MCF 10A (cell line): ENCODE measurements at places on chromosomes 2 and 18.

- DNase-seq: no peak
These were observed 146.4 kb downstream of the DAW1 start for GRCh38 chr2:228017784-228018183.

GRCh38 chr18:63161761-63162195, 157.8 kb downstream of the BCL2 start:
- peak; percentile 82 for DNase-seq

GRCh38 chr2:38528008-38528442, 74.7 kb downstream of the HNRNPLL start:
- DNase-seq: peak; percentile 66

DNA sequence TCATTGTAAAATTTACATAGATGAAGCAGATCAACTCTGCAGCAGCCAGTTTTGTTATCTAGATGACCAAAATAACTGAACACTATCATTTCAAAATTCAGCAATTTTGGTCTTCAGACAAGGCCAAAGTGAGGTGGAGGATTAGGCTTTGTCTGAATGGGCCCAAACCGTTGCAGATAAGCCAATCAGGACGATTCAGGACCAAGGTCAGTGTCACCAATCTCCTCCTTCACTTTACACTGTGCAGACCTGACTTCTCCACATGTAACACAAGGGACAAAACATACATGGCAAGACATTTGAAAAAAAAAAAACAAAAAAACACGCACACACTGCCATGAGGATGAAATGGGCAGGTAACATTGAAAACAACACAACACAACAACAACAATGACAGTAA, 211.2 kb downstream of the NAPG start:
- peak; percentile 24 for DNase-seq

- DNase-seq: no peak
These were observed 12.7 kb downstream of the TRIP12 start for GRCh38 chr2:229909090-229909489.

- no peak for DNase-seq
These were observed 10.4 kb downstream of the IDH1 start for GRCh38 chr2:208244422-208244821.

- no peak for DNase-seq
These were observed 207.0 kb downstream of the ZNF407 start for GRCh38 chr18:74804677-74805076.

GRCh38 chr18:23689031-23689615, at the start of gene LAMA3:
Gene LAMA3, plus strand, starts transcription at chr18:23689453. Its CDS starts 231 bp downstream, at chr18:23689684.
- peak; percentile 58 for DNase-seq

DNA sequence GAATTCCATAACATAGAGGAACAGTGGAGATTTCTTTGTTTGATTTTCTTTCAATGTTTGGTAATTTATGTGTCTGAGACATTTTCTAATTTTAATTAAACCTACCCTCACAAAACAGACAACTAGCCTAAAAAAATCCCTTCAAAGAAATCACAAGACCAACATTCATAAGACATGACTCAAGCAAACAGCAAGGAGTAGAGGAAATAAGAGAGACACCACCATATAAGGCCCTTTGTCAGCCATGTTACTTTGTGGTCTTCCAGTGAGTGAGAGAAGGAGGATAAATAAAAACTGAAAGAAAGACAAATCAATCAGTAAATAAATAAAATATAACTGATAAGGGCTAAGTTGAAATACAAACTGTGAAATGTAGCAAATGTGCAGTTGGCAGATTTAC, 830.8 kb upstream of the SLC39A10 start:
- DNase-seq: no peak

DNA sequence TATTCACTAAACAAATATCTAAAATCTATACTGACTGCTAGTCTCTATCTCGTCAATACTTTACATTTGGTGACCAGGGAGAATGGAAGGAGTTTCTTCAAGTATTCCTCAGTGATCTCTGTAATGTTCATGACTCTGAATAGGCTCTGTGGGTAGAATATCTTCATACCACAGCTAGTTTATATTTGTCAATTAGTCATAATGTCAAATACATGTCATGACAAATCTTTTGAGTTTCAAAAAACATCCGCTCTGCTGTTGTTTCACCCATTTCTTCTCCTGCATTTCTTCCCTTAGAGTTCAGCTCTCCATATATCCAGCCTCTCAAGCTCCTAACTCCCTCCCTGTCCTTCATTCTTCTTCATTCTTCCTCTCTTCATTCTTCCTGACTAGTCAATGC, 206.5 kb upstream of the FANCL start:
- DNase-seq: no peak

- DNase-seq: no peak
These were observed 52.2 kb upstream of the CAB39 start for GRCh38 chr2:230660294-230661060.

DNA sequence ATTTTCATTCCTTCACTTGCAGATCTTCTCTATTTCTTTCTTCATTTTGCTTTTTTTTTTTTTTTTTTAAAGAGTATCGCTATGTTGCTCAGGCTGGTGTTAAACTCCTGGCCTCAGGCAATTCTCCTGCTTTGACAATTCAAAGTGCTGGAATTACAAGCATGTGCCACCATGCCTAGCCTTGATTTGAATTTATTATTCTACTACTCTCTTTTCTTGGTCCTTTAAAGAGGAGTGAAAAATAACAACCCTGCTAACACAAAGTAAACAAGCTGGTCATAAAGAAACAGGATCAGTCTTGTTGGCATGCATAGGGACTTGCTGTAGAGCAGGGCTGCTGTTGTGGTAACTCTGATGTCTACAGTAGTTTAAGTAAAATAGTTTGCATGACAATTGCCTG, 1615.3 kb upstream of the ZEB2 start:
- DNase-seq: no peak

GRCh38 chr2:80030135-80030534, 274.4 kb downstream of the LRRTM1 start:
- DNase-seq: no peak

DNA sequence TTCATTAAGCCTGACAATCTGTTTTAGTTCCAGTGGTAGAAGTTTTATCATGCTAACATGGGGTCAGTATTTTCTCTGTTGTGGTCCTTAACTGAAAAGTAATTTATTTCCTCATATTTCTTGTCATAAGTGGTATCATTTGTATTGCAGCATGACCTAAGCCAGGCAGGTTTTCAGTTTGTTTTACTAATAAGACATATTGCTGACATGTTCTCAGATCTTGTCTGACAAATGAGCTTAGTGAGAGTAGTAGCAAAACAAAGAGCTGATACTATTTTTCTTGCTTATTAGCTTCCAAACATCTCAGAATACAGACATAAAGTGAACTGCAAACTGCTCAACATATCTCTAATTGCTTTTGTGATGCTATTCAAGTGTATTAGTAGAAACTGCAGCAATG, 293.6 kb downstream of the DSEL start:
- DNase-seq: no peak

DNA sequence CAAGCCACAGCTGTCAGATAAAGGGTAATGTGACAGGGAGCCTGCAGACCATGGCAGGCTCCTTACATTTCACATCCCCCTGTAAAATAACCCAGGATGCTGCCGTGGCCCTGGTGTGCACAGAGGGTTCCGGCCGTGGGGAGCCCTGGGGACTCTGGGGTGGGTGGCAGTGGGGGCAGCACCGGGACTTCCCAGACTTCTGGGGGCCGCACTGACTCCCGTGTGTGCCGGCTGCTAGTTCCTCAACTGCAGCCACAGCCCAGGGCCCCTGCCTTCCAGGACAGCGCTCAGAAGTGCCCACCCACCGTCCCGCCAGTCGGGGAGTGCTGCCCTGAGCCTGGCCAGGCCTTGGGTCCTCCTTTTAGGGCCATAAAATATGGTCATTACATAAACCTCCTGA, 56.5 kb downstream of the CIB4 start:
- no peak for DNase-seq

DNA sequence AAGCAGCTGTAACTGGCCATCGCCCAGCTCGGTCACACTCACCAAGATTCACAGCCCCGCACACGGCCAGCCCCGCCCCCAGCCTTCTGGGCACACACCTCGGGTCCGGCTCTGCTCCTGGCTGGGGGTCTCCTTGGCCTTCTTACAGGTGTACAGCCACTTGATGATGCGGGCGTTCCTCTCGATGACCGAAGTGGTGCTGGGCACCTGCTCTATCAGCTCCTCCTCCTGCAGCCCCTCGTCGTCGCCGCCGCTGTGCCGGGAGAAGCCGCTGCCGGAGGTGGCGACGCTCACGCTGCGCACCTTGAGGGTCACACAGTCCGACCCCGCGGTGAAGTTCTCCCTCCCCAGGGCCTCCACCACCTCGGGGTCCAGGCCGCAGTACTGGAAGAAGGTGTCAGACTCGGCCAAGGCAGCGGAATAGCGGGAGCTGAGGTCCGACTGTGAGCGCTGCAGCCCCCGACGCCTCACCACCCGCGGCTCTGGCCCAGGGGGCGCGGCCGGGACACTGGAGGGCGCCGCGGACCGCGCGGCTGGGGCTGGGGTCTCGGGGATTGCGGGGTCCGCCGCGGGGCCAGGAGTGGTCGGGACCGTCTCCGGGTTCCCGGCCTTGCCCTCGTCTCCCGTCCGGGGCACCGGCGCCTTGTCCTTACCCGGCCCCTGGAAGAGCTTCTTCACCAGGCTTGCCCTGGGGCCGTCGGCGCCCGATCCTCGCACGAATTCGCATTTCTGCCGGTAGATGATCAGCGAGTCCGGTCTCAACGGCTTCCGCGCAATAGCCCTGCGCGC, 769 bp downstream of the FAM110C start:
- DNase-seq: peak; percentile 28

DNA sequence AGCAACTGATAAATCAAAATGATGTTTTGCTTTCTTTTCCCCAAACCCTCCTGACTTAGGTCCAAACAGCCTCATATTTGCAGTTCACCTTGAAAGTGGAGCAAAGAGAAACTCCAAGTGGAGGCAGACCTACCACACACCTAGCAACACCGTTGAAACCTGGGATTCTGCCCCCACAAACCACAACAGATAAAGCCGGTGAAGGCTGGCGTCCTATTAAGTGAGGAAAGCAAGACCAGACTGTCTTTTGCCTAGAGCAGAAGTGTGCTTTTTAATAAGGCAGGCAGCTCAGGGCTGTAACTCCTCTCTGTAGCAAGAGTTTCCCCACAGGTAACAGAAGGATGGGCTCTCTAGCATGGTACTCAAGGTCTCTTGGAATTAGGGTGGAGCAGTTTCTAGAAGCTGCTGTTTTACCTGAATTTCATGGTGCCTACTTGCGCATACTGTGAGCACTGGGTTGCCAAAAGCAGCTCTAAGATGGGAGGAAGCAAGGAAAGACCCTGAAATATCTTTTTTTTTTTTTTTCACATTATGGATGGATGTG, 336.9 kb downstream of the BCL11A start:
- DNase-seq: peak; percentile 3

DNA sequence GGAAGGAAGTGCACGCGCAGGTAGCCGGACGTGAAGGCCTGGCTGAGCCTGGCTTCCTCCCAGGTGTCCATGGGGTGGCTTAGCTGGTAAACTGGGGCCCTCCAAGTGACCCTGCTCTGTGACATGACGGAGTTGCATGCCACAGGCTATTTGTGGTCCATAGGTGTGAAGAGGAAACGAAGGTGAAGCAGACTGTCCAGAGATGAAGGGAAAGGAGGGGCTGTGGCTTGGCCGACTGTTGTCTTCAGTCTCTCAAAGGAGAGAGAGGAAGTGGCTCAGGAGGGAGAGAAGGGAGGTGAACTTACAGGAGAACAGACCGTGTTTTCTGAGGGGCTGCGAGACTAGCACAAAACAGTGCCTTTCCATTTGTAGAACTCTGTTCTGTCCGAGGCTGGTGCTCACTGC, 19.3 kb downstream of the INPP5D start:
- DNase-seq: no peak

GRCh38 chr2:201369775-201370174, 12.6 kb upstream of the FLACC1 start:
- no peak for DNase-seq

DNA sequence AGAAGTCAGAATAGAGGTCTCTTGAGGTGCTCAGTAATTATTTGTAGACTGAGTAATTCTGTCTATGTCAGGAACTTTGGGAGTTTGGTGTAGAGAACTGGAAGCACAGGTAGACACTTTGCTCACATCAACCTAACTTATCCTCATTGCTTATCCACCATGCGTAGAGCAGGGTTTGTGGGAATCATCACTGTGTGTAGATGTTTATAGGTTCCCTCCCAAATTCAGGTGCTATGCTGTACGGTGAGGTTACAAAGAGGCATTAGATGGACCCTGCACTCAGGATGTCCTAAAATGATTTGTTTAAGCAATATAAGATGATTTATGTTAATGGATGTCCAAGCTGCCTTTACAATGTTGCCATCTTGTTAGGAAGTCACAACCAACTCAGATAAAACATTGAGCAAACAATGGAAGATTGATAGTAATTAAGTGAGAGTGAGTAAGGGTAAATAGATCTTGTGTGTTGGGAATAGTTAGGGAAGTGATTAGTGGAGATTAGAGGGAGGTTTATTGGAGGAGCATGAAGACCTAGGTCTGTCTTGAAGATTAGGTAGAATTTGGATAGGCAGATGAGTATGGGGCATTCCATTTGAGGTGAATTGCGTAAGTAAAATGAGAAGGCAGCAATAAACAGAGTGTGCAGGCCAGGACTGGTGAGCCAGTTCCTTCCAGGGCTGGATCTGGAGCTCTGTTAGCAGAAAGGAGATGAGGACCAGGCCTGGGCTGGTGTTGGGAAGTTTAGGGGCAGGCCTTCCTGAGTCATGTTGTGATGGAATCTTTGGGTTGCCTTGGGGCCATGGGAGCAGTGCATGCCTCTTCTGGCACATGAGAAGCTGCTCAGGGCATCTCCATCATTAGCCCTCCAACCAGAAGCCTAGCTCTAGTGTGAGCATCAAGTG, 12.1 kb downstream of the EPAS1 start:
- DNase-seq: peak; percentile 84
